ENCODE measurements at places on chromosomes 5 and 9. TPM values are rescaled to one million over a fixed set of nuclear protein-coding genes. Genes with fewer than 3 reads are reported as not detected.
A peak's percentile ranks its signal among the peaks of the same experiment; 100 is the strongest.

BTNL8 gene
- 0.48 TPM for total RNA-seq

ZFP37 gene
- total RNA-seq = 4.4 TPM

CSF2 gene
- not detected for total RNA-seq

FOXD4L3 gene
- total RNA-seq = not detected

FBXO4 gene
- total RNA-seq = 0.57 TPM

SPINK7 gene
- total RNA-seq = not detected

KIF12 gene
- total RNA-seq = 3.4 TPM

GRCh38 chr5:94849324-94849723 is 230.9 kb downstream of the SLF1 start:
- DNase-seq = no peak

DNA sequence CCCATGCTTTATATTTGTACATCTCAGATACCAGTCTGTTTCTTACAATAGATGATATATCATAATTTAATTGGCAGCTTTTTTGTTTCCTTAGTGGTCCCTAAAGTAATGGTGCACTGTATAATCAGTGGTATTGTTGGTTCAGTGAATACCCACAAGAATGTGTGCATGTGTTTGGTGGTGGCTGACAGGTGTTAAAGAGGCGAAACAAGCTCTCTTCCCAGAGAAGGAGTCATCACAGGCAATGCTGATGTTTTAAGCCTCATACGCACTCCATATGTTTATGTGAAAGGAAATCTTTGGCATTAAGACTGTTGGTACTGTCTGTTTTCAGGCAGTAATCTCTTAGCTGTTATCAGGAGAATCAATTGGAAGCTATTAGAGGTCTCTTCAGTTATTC is 49.2 kb upstream of the KIAA1958 start:
- DNase-seq = no peak

DNA sequence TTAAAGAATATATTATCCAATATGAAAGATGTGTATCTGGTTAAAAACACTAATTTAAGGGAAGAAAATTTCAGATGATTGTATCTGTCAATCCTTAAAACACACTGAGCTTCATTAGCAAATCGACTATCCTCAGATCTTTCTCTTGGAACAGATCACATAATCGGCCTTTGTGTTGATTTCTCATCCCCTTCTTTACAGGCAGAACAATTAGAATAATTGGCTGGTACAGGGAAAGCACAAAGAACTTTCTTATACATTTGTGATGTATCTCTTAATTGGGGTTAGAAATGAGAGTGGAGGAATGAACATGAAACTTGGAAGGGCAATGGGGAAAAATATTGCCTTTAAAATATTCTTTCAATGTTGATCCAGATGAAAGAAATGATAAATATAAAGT is 662.1 kb downstream of the TLE4 start:
- no peak for DNase-seq

GRCh38 chr5:65382582-65382981 is 99.1 kb downstream of the ADAMTS6 start:
- DNase-seq = no peak

DNA sequence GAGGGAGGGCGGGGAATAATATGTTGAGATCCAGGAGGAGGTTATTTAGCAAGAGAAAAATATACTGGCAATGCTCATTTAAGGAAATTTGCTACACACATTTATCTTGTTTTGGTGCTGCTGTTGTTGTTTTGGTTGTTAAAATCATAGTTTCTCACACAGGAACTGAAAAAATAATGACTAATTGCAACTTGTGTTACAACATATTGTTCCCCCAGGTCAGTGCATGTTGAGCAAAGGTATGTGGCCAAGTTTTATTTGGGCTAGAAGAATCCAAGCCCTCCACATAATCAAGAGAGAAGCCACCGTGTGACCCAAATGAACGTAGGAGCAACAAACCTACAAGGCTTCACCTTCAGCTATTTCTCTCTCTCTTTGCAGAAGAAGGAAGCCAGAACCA is 220.3 kb upstream of the DAPK1 start:
- no peak for DNase-seq

GRCh38 chr5:72511774-72512592 is 4.8 kb upstream of the ZNF366 start:
- no peak for DNase-seq

DNA sequence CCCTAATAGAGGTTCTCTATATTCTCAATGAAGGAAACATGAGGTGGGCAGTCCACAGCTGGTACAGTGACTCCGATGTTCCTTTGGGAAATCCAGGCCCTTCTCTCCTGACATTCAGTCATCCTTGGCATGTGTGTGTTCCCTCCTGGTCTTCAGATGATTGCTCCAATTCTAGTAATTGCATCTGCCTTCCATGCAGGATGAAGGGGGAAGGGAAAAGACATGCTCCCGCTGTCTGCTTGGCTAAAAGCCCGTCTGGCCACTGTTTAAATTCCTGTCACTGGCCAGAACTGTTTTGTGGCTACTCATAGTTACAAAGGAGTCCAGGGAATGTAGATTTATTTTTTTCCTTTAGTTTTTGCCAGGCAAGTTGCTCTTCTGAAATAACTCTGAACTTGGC is 65.0 kb downstream of the MAST4 start:
- no peak for DNase-seq

- no peak for DNase-seq
Measured at GRCh38 chr9:115781070-115781736, 372.4 kb upstream of the PAPPA start.

DNA sequence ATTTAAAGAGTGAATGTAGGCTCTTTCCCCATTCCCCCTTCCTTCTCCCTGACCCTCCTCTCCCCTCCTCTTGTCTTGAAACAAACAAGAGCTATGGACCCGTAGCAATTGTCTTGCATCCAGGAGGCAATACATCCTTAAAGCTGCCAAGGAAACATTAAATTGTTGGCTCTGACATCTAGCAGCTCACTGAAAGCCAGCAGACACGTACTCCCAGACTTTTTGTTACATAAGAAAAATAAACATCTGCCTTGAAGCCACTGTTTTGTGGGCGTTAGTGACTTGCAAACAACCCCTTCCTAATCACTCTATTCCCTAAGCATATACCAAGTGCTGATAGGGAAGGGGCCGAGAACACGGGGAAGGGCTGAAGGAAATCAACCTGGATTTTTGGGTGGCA is 8.6 kb downstream of the SLC45A2 start:
- DNase-seq = no peak

- no peak for DNase-seq
Measured at GRCh38 chr5:67160985-67161384, 35.6 kb downstream of the CD180 start.

GRCh38 chr5:152634586-152634985 is 229.5 kb upstream of the NMUR2 start:
- DNase-seq = no peak

- no peak for DNase-seq
Measured at GRCh38 chr5:120769312-120769872, 305.3 kb downstream of the PRR16 start.

GRCh38 chr9:36214571-36214970 is 23.9 kb downstream of the CLTA start:
- no peak for DNase-seq

GRCh38 chr9:31146485-31147166 is 1237.8 kb upstream of the ACO1 start:
- DNase-seq = no peak

- no peak for DNase-seq
Measured at GRCh38 chr9:34272101-34272541, 56.9 kb downstream of the KIF24 start.

GRCh38 chr9:116325924-116326323 is 172.3 kb downstream of the PAPPA start:
- DNase-seq = no peak

DNA sequence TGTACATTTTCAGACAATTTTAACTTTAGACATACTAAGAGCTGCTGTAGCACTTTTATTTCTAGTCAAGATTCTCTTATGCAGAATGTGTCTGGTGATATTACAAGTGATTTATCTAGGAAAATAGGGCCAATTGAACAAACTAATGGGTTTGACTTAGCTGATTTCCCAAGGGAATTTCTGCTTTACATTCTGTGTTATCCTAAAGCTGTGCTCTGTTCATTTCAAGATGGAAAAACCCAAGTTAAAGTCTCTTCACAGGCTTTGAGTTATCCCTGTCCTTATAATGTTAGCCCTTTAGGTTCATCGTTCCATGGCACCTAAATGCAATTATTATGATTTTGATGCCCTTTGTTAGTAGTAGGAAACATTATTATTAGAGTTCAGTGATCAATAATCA is 704.9 kb upstream of the CDH18 start:
- DNase-seq = no peak

DNA sequence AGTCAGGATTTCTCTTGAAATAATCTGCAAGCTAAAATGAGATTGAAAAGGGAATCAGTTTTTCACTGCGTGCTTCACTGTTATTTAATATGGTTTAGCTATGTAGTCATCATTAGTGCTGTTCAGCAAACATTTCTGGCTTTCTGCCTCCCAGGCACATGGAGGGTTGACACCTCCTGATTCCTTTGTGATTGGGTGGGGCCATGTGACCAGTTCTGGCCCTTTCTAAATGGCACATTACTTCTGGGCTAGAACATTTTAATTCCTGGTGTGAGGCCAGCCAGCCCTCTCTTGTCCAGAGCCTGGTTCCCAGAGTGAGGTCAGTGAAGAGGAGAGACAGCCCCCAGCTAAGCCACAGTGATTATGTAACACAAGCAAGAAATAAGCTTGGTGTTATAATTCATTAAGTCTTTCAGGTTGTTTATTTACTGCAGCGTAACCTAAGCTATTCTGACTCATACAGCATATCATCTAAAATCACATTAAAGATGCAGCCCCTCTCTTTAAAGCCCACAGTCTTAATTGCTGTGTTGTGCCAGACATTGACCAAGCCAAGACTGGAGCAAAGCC is 17.4 kb upstream of the ARSI start:
- no peak for DNase-seq

GRCh38 chr9:89116064-89116804 is 62.4 kb downstream of the SHC3 start:
- DNase-seq = no peak

DNA sequence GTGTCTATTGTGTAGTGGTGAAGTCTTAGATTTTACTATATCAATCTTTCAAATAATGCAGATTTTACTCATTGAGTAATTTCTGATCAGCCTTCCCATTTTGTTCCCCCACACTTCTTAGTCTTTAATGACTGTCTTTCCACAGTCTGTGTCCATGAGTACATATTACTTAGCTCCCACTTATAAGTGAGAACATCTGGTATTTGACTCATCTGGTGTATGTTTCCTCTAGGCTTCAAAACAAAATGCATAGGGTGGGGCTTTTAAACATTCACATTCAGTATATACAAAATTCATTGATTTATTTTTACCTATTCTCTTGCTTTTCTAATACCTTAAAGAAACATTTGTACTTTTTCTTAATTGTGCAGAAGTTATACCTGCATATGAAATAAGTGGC is 513.0 kb downstream of the MTRR start:
- DNase-seq = no peak

- DNase-seq = no peak
Measured at GRCh38 chr5:60993425-60993824, 48.4 kb downstream of the NDUFAF2 start.

DNA sequence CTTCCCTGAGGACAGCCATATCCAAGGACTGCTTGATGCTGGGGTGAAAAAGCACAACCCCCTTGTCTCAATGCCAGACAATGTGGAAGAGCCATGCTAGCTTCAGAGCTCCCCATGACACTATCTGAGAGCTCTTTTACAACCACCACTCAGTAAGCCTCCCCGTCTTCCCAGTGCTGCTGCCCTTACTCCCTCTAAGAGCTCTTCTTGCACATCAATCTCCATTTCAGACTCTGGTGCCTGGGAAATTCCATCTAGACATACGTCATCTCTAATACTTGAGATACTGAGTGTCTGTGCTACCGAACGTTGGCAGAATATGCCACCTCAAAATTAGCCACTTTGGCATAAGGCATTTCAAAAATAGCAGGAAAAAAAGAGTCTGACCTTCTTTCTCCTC is 94.5 kb downstream of the EDIL3 start:
- DNase-seq = no peak

GRCh38 chr5:114504560-114504959 is 142.7 kb downstream of the KCNN2 start:
- no peak for DNase-seq

DNA sequence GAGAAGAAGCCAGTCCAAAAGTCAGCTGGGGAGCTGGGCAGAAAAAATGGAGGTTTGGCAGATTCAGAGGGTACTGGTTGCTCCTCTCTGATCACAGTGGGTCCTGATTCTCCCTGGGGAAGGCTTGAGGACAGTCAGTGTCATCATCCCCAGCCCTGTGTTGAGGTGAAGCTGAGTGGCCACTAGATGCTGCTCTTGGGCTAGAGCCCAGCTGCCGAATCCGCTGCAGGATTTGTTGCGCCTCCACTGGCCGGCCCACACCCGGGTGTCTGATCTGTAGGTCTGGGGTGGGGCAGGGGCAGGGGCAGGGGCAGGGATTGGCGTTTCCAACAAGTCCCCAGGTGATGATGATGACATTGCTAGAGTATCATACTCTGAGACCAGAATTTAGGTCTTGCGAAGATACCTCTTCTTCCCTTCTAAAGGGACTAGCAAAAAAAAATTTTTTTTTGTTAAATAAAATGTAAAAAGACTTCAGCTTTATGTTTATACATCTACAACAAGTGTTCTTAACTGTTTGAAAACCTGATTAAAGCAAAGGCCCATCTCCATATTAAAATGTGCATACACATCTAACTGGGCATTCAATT is 106.8 kb downstream of the PDE6A start:
- DNase-seq = peak; percentile 41

- DNase-seq = no peak
Measured at GRCh38 chr9:86141843-86142242, 42.5 kb upstream of the GOLM1 start.

- DNase-seq = no peak
Measured at GRCh38 chr9:116133163-116133562, 20.4 kb upstream of the PAPPA start.

- no peak for DNase-seq
Measured at GRCh38 chr9:97790542-97790941, 62.5 kb upstream of the FOXE1 start.

GRCh38 chr5:115800108-115800507 is 16.4 kb downstream of the CDO1 start:
- no peak for DNase-seq

DNA sequence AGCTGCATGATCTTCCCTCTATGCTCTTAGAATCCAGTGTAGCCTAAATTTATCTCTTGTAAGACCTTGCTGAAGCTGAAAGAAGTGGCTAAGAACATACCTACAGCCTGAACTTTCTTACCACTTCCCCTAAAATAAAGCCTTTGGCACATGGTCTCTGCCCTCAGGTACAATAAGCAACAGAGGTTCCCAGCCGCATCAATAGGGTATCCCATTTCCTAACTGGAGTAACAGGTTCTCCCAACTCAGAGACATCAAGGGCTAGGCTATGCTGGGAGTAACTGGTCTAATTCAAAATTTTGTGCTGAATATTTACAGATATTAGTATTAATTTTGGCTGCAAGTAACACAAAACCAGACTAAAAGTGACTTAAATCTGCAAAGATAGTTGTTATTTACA is 335.8 kb upstream of the TRPC7 start:
- no peak for DNase-seq

Data from H1 (cell line).